Activated naive CD4-positive, alpha-beta T cell treated with anti-CD3 and anti-CD28 coated beads for 36 hours (primary cell): ENCODE measurements at places on chromosomes 3 and 15.

GRCh38 chr3:124934577-124934976 is at the start of gene MUC13:
Gene MUC13 (minus strand): TSS chr3:124934751. CDS start chr3:124934712, 39 bp downstream.
- DNase-seq, result no peak

DNA sequence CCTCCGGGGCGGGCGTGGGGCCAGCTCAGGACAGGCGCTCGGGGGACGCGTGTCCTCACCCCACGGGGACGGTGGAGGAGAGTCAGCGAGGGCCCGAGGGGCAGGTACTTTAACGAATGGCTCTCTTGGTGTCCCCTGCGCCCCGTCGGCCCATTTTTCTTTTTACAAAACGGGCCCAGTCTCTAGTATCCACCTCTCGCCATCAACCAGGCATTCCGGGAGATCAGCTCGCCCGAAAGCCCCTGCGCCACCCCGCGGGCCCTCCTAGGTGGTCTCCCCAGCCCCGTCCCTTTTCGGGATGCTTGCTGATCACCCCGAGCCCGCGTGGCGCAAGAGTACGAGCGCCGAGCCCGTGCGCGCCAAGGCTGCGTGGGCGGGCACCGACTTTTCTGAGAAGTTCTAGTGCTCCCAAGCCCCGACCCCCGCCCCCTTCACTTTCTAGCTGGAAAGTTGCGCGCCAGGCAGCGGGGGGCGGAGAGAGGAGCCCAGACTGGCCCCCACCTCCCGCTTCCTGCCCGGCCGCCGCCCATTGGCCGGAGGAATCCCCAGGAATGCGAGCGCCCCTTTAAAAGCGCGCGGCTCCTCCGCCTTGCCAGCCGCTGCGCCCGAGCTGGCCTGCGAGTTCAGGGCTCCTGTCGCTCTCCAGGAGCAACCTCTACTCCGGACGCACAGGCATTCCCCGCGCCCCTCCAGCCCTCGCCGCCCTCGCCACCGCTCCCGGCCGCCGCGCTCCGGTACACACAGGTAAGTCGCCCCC is at the start of gene THBS1:
TSS of gene THBS1 (plus strand) at position 595 of the 757 bp plus-strand sequence. CDS start 779 bp downstream, outside the sequence.
- peak; percentile 44 for DNase-seq

- DNase-seq, result no peak
Observed at GRCh38 chr3:122318620-122319019, 6.4 kb upstream of the CSTA start.

DNA sequence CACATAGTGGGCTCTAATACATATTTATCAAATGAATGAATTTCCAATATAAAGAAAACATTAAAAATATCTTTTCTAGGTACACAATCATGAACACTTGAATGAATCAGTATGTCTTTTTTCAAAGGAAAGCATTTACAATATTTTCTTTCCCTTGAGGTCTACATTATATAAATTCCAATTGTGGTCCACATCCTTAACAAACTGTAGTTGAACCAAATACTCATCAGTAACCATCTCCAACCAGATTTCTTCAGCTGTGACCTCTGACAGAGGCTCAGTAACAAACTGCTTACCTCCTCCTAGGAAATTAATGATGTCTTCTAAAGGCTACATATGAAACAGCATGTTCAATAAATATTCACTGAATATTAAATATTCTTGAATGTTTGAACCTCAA is 58.8 kb downstream of the CFAP20DC start:
- DNase-seq, result no peak

GRCh38 chr15:88190232-88190631 is 66.3 kb downstream of the NTRK3 start:
- DNase-seq, result no peak

DNA sequence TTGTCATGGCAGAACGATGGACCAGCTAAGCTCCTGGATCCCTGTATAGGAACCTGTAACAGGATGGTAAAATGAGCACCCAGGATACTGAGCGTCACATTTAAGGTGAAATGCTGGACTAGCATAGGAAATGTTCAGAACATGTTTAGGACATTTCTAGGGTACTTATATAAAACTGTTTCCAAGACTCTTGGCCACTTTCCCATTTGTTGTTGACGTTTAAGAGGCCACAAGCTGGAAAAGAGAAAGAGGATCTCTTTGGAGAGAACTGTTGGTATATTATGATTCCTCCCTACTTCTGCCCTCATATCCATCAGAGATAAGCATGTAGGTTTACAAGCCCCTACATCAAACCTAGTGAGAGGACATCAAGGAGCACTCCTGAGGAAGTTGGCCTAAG is 57.5 kb downstream of the SCN11A start:
- DNase-seq, result no peak

DNA sequence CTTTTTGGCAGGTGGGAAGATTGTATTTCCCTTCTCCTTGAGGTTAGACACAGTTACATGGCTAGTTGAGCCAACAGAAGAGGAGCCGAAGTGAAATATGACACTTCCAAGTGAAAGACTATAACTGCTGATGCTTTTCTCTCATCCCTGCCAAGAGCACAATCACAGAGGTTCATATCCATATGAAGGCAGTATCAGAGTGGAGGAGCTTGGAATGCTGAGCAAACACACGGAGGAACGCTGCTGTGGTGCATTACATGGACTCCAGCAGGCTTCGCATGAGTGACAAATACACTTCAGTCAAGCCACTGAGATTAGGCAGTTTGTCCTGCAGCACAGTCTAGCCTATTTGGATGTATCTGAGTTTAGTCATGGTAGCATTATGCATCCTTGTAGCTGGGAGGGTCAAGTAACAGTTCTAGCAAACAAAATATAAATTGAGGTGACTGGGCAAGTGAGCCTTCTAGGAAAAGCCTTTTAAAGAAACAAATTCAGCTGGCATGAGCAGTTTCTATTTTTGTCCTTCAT is 5.4 kb downstream of the IQCF6 start:
- DNase-seq, result no peak
